Progenitor cell of endocrine pancreas (in vitro differentiated cells): ENCODE measurements at places on chromosomes 5 and 9. TPM values are rescaled to one million over a fixed set of nuclear protein-coding genes. Genes with fewer than 3 reads are reported as not detected.

ZNG1C gene
- 37.3 and 39.2 TPM in 2 replicates for total RNA-seq

FREM1 gene
- 11.4 and 13.2 TPM in 2 replicates for total RNA-seq

SLC46A2 gene
- not detected in 2 replicates for total RNA-seq

TMEFF1 gene
- 69.1 and 78.1 TPM in 2 replicates for total RNA-seq

LCN10 gene
- total RNA-seq = 0.42 TPM in 1 of 2 replicates, not detected in the other

SH3GL2 gene
- total RNA-seq = 2.1 and 3.3 TPM in 2 replicates

PCDHB6 gene
- total RNA-seq = 2.4 and 2.7 TPM in 2 replicates

KIF20A gene
- total RNA-seq = 26.7 and 28.8 TPM in 2 replicates

NR5A1 gene
- total RNA-seq = 0.36 and 0.49 TPM in 2 replicates

SMIM33 gene
- not detected in 2 replicates for total RNA-seq

IFNK gene
- total RNA-seq = not detected in 2 replicates
